ENCODE measurements at places on chromosomes 7 and 10.
A peak's percentile ranks its signal among the peaks of the same experiment; 100 is the strongest.

DNA sequence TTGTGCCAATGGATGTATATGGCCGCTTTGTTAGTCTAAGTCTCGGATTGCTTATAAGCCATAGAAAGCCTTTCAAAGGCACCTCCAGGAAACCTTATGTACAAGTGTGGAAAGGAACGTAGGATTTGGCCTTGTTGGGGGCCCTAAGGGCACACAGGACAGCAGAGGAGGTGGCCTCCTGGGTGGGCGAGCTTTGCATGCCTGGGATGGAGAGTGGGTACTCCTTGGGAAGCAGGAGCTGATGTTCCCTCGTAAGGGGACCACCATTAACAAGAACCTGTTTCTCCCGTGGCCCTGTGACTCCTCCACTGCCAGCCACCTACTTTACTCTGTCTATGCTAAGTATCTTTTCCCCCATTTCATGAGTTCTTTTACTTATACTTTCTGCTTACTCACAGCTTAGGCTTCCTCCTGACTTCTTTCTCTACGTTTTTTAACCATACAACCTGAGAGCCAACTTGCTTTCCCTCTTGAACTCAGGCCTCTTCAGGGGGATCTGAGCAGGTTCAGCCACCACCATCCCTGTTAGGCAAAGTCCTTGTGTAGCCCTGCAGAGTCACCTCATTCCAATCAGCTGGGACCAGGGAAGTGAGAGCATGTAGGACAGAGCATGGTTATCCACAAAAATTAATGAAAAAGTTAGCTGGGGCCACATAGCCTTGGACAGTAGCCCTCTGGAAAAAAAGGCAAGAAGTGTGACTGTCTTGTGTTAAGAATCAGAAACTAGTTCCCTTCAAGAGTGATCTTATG, 118.9 kb downstream of the NEBL start:
- no peak for DNase-seq

- no peak for DNase-seq
Measured at GRCh38 chr10:109977382-109977806, 30.4 kb upstream of the ADD3 start.

GRCh38 chr10:59434463-59435321, 72.3 kb upstream of the FAM13C start:
- DNase-seq: no peak

- DNase-seq: no peak
Measured at GRCh38 chr10:69069090-69070042, 18.5 kb upstream of the SRGN start.

GRCh38 chr7:158957510-158957906, 101.2 kb downstream of the DYNC2I1 start:
- DNase-seq: peak; percentile 94

DNA sequence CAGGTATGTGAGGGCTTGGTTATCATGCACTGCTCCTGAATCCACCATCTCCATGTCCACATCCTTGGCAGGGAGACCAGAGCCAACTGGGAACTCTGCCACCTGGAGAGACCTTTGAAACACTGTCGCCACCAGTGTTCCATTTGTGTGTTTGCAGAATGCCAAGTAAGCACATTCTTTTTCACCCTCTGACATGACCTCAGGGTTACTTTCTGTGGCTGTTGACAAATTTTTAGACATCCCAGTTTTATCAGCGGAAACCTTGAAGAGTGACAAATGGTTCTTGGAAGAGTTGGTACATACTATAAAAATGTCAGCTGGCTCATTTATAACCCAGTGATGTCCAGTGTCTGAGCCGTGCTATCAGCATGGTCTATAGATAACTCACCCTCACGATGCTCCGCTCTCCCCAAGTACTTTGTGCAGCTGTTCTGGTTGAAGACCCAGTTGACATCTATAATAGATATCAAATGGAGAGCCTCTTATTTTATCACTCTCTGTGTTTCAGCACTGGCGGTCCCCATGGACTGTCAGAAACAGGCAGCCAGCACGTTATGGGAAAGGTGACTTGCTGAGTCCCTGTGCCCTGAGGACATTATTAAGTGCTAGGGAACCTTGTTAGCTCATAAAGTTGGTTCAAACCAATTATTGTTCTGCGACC, 563.1 kb upstream of the GALNT17 start:
- DNase-seq: peak; percentile 48

GRCh38 chr10:67385089-67385488, 310.9 kb downstream of the CTNNA3 start:
- no peak for DNase-seq

- DNase-seq: no peak
Measured at GRCh38 chr7:7550663-7551062, 15.0 kb upstream of the COL28A1 start.
